ENCODE measurements at places on chromosomes 2 and 18. TPM values are rescaled to one million over a fixed set of nuclear protein-coding genes. Genes with fewer than 3 reads are reported as not detected.
A peak's percentile ranks its signal among the peaks of the same experiment; 100 is the strongest.

The SDC1 gene
- 890 TPM for polyA plus RNA-seq

The PJVK gene
- polyA plus RNA-seq, result 1.3 TPM

The UGT1A3 gene
- 0.58 TPM for polyA plus RNA-seq

The MROH2A gene
- 0.11 TPM for polyA plus RNA-seq

The DSG4 gene
- not detected for polyA plus RNA-seq

The SCG2 gene
- polyA plus RNA-seq, result 0.06 TPM

The CASP8 gene
- polyA plus RNA-seq, result 8.3 TPM

The C1QL2 gene
- polyA plus RNA-seq, result not detected

The KCNG2 gene
- not detected for polyA plus RNA-seq

The GKN1 gene
- polyA plus RNA-seq, result 0.18 TPM

The AOX1 gene
- polyA plus RNA-seq, result 5.3 TPM

The USP40 gene
- polyA plus RNA-seq, result 25.0 TPM

The TACR1 gene
- not detected for polyA plus RNA-seq

The MAP3K19 gene
- polyA plus RNA-seq, result not detected

The MC5R gene
- not detected for polyA plus RNA-seq

The REG3A gene
- polyA plus RNA-seq, result not detected

The LYG1 gene
- polyA plus RNA-seq, result 0.64 TPM

DNA sequence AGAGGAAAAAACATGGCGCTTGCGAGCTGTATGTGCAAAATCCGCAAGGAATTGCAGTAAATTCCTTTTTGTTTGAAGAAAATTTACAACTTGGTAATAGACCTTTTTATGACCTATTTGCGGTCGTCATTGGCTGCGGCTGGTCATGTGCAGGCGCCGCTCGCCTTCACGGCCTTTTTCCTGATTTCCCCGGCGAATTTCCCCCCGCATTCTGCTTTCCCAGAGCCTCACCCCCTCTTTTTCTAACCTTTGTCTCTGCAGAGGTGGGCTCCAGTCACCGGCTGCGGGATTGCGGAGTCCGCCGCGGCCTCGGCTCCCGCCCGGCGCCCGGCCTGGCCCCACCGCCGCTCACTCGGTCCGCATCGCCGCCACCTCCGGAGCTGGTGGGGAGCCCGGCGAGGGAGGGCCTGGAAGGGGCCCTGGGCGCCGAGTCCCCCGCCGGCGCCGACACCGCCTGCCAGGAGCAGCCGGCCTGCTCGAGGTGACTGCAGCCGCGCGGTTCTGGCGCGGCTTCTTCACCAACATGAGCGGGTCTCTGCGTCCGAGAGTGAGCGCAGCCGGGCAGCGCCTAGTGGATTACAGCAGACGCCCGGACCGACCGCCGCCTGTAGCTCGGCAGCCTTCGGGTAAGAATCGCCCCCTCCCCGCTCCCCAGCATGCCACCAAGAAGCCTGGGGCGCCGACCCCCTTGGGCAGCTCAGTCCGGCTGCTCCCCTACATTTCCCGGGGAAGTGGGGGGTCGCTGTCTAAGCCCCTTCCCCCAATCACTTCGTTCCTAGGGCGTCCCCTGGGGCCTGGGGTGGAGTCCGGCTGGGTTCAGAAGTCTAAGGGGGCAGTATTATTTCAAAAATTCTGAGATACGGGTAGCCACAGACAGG, 7.1 kb downstream of the HOXD8 start:
- no peak for DNase-seq

DNA sequence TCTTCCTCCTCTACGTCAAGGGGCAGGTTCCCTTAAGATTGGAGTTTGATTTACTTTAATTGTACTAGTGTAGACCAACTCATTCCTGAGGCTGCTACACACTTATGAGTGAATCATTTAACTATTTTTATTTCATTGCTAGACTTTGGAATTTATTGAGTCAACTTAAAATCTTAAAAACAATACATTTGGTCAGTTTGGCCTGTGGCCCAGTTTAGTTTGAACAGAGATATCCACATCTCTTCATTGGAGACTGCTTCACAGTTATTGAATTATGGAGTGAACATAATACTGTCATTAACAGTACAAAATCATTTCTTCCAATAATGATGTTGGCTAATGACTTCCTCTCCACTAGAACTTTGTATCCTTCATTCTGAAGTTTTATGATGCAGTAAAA, 34.5 kb upstream of the STPG4 start:
- peak; percentile 46 for DNase-seq

DNA sequence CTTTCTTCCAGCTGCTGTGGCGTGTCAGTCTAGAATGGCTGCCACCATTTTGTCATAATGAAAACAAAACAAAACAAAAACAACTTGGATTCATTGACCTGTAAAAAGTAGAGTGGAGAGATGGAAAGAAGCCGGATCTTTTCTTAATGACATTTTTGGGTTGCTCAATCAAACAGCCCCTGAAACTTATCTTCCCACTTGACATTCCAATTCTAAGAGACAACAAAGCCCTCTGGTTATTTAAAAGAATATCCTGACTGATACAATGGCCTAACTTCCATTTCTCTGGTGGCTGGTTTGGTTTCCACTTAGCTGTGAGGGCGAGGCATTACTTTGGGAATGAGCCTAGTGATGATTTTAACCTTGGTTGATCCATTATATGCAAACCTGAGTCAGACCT, 123.7 kb downstream of the AQP4 start:
- DNase-seq, result no peak

- no peak for DNase-seq
Measured at GRCh38 chr2:6977113-6977741, 60.0 kb downstream of the RNF144A start.

DNA sequence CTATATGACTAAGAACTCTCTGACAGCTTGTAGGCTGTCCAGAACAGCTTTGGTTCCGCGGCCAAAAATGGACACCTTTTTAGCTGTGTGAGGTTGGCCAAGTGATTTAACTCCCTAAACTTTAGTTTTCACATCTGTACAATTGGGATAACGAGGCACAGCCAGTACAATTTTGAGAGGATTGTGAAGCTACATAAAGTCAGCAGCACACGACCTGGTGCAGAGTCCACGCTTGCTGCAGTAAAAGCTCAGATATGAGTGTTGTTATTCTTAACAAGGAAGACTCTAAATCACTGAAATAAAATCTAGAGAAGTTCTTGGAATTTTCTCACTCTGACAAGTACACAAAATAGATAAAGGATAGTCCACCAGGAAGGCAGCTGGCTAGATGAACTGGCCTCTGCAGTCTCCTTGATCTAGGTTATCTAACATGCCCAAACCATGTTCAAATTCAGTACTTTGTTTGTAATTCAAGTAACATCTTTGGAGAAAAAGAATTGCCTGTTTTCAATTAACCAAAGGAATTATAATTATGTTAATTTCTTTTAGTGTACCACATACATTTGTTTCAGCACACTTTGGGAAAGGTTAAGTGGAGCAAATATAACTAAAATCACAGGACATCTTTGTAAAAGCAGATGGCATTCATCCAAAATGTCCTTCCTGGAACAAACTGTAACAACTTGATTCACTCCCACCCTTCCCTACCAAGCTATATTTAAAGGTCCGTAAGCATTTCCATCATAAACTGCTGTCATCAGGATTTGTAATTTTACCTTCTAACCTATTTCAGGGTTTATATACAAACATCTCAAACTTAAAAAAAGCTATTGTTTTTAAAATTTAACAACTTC, 201.7 kb upstream of the STK17B start:
- no peak for DNase-seq

- DNase-seq, result no peak
Measured at GRCh38 chr2:120419073-120419472, 73.1 kb downstream of the INHBB start.

DNA sequence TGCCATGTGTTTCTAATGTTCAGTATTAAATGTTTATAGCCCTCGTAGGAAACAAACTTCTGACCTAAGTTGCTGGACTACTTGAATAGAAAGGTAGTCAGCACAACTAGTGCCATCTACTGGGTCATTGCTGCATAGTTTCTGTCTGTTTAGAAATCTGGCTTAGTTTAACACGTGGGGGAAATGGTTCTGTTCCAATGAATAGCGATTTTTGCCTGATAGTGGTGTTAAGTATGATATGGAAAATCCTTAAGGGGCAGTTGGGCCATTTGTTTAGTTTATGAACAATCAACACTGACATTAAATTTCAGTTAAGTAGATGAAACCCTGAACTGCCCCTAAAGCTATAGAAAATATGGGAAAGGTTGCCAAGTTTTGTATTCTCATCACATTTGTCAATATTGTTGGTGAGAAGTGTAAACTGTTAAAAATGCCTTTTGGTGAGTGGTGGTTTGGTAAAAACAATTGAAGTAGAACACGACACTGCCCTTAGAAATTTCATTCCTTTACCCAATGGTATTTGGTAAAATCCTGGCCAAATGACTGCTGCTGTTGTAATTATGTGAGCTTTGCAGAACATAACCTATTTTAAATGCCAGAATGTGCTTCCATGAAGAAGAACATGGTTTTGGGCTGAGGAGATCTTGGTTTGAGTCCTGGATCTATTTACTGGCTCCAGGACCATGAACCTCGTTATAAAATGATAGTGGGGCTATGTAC, 13.2 kb downstream of the NABP1 start:
- DNase-seq, result peak; percentile 67

DNA sequence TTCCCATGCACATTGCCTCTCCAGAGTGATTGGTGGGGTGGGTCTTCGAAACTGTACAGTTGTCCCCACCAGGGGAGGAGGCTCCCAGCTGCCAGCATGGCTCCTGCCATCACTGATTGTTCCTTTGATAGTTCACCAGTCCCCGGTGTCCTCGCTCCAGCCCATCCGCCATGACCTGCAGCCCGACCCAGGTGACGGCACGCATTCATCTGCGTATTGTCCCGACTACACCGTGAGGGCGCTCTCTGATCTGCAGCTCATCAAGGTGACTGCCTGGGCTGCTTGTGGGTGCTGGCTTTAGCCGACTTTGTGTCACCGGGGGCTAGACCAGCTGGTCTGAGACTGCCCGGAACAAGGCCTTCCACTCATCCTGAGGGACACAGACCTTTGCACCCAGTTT, 12.4 kb downstream of the CNNM3 start:
- no peak for DNase-seq

- peak; percentile 65 for DNase-seq
Measured at GRCh38 chr2:157190151-157190550, 67.4 kb upstream of the GALNT5 start.

GRCh38 chr2:236179236-236180075, 11.3 kb upstream of the GBX2 start:
- DNase-seq, result no peak

DNA sequence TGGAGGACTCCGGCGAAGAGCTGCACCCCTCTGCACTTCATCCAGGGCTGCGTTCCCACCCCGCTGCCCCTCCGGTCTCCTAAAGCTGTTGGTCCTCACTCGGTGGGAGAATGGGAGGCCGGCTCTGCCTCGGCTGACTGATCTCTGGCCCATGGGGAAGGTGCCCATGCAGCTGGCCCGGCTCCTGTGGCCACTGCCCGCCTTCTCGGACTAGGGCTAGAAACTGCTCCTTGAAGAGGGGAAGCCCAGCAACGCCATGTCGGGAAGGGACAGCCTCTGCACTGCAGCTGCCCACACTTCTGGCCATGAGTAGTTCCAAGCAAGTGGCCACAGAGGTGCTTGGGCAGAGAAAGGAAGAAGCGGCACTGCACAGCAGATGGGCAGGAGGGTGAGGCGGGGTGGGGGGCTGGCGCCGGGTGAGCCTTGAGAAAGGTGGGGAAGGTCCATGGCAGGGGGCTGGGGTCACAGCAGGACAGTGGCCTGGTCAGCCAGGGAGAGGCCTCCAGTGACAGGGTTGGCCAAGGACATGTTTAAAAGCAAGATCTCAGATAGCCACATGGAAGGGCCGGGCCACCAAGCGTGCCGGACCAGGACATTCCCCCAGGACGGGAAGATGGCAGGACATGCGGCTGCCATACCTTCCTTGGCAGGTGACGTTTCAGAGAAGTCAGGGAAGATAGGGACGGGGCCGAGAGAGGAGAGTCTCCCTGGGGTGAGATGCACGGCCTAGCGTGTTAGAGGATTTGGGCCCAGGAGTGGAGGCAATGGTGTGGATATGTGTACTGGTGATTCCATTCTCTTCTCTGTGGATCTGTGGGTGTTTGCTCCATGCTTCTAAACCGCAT, 158.8 kb upstream of the HDAC4 start:
- no peak for DNase-seq

DNA sequence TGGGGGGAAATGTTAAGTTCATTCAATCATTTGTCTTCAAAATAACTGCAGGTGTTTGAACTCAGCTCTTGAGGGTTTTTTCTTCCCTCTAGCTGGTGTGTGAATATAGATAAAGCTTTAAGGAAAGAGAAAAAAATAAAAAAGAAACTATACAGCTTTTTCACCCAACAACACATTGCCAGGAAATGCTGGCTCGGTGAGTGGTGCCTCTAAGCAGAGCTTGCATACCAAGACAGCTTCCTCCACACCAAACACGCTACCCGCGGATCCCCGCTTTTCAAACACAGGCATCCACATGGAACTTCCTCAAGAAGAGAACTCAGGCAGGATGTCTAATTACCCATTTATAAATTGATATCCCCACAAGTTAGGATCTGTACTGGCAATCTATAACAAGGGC, 69.8 kb upstream of the TANK start:
- DNase-seq, result no peak

- no peak for DNase-seq
Measured at GRCh38 chr2:223122781-223123180, 70.8 kb downstream of the KCNE4 start.

- DNase-seq, result no peak
Measured at GRCh38 chr2:45169339-45170190, 160.3 kb upstream of the SIX2 start.

- peak; percentile 58 for DNase-seq
Measured at GRCh38 chr2:144132357-144132756, 387.6 kb downstream of the ZEB2 start.

DNA sequence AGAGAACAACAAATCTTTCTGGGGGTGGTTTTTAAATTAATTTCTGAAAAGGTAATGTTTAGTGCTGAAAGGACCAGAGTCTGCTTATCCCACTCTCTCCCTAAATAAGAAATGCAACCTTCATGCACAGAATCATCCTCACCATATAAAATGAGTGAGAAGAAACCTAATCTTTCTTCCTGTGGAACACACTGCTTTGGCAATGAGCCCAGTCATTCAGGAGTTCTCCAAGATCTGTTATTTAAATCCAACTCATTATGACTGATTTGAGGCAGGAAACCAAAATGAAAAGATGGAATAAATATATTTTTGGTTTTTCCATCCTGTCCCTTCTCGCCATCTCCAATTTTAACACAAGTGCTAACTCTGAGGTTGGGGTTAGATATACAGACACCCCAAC, 228.3 kb downstream of the SRBD1 start:
- DNase-seq, result no peak

- no peak for DNase-seq
Measured at GRCh38 chr18:41972067-41972925, 17.3 kb downstream of the PIK3C3 start.

GRCh38 chr2:102080451-102081242, 61.9 kb upstream of the IL1R1 start:
- DNase-seq, result peak; percentile 70

- no peak for DNase-seq
Measured at GRCh38 chr2:12048550-12048949, 302.1 kb downstream of the LPIN1 start.

DNA sequence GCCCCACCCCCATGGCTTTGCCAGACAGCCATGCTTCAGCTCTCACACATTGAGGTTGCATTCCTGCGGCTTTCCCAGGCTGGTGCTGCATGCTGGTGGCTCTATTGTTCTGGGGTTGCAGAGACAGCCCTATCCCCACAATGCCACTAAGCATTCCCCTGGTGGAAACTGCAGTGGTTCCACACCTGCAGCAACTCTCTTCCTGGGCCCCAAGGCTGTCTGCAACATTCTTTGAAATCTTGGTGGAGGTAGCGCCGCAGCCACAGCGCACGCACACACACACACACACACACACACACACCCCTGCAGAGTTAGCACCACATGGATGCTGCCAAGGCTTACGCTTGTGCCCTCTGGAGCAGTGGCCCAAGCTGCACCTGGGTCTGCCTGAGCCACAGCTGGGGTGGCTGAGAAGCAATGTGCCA, 21.4 kb downstream of the SFXN5 start:
- DNase-seq, result no peak

- no peak for DNase-seq
Measured at GRCh38 chr2:3523551-3524041, 4.3 kb upstream of the ADI1 start.
